ENCODE measurements at places on chromosomes 1 and 21.

GRCh38 chr1:220339581-220339980, 67.3 kb upstream of the RAB3GAP2 start:
- no peak for DNase-seq

DNA sequence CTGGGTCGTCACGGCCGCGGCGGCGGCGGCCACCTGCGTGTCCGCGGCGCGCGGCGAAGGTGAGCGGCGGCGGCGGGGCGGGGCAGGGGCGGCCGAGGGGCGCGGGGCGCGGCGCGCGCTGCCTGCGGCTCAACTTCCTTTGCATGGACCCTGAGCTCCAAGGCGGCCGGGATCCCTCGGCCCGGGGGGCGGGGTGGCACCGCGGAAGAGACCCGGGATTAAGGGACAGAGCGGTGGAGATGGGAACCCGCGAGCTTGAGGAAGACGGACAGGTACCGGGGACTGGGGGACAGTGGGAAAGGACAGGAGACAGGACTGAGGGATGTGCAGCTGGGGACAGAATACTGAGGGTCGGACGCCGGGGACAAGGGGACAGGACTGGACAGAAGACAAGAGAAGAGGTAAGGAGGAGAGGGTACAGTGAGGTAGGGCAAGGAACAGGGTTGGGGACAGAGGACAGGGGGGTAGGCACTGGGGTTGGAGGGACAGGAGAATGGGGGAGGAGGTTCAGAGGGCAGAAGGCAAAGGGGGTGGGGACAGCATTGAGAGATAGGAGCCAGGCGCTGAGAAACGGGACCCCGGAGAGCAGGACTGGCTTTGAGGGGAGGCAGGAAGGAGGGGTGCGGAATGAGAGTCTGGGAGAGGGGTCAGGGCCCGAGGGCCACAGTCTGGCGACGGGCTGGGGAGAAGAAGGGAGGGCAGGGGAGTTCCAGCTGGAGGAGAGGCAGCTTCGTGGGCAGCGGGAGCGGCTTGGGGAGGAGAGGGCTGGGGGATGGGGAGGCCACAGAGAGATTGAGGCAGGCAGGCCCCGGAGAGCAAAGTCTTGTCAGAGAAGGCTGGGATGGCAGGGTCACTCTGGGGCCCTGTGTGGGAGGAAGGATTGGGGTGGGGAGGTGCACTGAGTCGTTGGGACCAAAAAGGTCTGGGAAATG, 648 bp downstream of the EPHA8 start:
- no peak for DNase-seq

DNA sequence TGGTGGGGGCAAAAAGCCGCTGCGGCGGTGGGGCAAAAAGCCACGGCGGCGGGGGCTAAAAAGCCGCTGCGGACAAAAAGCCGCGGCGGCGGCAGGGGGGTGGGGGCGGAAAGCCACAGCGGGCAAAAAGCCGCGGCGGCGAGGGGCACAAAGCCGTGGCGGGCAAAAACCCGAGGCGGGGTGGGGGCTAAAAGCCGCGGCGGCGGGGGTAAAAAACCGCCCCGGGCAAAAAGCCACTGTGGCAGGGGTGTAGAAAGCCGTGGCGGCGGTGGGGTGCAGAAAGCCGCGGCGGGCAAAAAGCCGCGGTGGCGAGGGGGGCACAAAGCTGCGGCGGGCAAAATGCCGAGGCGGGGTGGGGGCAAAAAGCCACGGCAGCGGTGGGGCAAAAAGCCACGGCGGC, 3901.8 kb downstream of the SRGAP2C start:
- no peak for DNase-seq

GRCh38 chr1:16376971-16377370, 9.9 kb downstream of the SZRD1 start:
- DNase-seq = no peak

DNA sequence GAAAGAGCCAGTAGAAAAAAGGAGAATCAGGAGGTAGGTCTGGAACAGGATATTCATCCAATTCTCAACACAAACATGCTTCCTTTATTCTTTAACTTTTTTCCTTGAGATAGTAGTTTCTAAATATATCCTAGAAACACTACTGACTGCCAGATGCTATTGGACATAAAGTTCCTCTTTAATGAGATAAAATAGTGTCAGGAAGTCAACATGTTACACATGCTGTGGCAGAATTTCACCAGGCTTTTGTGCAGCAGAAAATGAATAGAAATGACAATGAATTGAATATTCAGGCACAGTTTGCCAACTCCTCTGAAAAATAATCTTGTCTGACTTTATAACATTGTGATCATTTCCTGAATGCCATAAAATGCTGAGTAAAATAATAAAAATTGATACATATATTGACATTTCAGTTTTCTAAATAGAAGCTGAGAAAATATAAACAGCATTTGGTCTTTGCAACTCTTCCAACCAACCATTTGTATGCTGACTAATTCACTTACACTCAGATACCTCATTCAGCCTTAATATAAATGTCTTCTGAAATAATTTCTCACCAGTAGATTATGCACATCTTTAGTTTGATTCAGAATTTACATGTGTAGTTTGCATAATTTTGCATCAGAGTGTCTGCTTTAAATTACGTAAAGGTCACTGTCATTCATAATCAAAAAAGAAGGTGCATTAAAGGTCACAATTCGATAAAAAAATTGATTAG, 486.1 kb upstream of the ADGRL2 start:
- DNase-seq = no peak

DNA sequence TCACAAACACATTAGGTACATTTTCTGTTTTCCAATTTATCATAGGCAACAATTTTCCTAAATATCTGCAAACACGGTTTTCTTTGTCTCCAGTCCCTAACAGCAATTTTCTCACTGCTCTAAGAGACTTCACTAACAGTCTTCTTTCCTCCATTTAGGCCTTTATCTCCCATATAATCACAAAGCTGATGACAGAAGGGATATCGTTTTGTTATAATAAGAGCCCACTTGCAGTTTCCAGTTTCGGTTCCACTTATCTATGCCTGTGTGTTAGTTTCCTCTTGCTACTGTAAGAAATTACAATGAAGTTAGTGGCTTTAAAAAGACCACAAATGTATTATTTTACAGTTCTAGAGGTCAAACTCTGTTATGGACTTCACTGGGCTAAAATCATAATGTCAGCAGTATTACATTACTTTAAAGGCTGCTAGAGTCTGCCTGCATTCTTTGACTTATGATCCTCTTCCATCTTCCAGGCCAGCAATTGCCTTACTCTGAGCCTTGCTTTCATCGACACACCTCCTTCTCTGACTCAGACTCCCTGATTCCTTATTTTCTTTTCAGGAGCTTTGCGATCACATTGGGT, 549.3 kb downstream of the NCAM2 start:
- no peak for DNase-seq

GRCh38 chr21:32779983-32780382, 8.4 kb upstream of the PAXBP1 start:
- DNase-seq = no peak

GRCh38 chr21:45404730-45405270, at the start of gene COL18A1:
TSS of gene COL18A1 (plus strand) at chr21:45405165. CDS start at chr21:45405231, 66 bp downstream.
- no peak for DNase-seq

- no peak for DNase-seq
These were observed 250 bp downstream of the F5 start for GRCh38 chr1:169586067-169586394.

GRCh38 chr1:53484705-53485477, 25.7 kb downstream of the DMRTB1 start:
- DNase-seq = no peak

- no peak for DNase-seq
These were observed 9.1 kb downstream of the SH3GLB1 start for GRCh38 chr1:86713477-86713876.

GRCh38 chr1:93516164-93516563, 68.2 kb downstream of the FNBP1L start:
- no peak for DNase-seq

DNA sequence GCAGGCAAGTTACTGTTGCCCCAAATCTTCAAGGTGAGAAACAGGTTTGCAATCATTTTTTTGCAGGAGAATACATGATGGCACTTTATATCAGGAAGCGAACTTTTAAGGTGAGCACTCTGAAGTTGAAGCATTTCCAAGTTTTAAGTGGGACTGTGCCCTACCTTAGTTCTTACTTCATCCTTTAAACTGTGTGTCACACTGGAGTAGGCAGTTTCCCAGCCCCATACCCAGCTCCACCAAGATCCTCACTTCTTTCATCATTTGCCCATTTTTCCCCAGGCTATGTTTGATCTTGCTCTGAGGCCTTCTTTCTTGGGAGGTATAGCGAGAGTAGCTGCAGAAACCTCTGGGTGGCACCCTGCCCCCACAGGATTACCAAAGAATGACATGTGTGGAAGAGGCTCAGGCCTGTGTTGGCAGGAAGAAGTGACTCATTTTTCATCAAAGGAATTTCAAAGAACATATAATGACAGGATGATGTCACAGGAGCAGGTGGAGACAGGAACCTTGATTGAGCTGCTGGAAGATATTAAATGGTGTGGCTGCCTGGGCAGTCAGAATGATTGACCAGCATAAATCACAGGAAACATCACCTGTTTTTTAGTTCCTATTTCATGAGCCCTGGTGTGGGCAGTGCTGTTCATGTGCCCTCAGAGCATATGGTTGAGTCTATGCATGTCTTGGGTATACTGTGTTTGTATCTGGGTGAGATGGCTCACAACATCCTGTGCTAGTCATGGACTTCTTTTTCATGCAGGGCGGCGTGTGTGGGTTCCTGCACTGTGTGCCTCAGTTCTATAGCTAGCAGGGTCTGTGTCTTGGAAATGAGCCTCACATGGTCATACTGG, 20.8 kb upstream of the MACF1 start:
- DNase-seq = peak; percentile 95

- no peak for DNase-seq
These were observed 16.7 kb downstream of the TIPRL start for GRCh38 chr1:168195199-168196135.

- no peak for DNase-seq
These were observed 440.1 kb downstream of the NUF2 start for GRCh38 chr1:163761898-163762297.

DNA sequence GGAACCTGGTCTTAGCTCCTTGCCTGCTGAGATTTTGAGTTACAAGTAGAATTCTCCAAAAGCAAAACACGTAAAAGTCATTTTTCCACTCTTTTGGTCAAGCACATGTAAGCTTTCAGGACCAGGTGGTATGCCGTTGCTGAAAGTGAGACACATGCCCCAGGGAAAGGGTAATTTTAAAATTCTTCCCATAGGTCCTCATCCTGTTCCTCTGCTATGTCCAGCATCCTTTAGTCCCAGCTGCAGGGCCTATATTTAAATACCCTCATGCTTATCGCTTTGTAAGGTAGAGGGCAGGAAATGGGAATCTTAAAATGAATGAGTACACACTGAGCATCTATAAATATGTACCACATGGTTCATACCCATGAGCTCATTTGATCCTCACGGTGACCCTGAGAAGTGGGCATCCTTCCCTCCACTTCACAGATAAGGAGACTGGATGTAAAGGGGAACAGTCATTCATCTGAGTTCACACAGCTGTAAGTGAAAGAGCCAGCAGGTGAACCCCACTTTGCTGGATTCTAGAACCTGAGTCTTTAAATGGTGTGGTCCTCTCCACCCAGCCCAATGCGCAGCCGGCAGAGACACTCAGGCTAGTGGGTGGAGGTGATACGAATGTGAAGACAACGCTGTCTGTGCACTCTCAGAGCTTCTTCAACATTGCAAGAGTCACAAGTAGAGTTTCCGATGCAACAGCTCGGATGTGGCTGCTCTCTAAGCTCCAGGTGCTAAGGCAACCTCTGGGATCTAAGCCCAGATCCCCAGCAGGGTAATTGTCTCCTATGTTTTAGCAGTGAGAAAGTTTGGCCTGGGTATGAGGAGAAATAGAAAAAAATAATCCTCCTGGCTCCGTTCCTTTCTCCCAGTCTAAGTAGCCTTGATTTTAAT, 163.5 kb downstream of the PLXNA2 start:
- DNase-seq = no peak

DNA sequence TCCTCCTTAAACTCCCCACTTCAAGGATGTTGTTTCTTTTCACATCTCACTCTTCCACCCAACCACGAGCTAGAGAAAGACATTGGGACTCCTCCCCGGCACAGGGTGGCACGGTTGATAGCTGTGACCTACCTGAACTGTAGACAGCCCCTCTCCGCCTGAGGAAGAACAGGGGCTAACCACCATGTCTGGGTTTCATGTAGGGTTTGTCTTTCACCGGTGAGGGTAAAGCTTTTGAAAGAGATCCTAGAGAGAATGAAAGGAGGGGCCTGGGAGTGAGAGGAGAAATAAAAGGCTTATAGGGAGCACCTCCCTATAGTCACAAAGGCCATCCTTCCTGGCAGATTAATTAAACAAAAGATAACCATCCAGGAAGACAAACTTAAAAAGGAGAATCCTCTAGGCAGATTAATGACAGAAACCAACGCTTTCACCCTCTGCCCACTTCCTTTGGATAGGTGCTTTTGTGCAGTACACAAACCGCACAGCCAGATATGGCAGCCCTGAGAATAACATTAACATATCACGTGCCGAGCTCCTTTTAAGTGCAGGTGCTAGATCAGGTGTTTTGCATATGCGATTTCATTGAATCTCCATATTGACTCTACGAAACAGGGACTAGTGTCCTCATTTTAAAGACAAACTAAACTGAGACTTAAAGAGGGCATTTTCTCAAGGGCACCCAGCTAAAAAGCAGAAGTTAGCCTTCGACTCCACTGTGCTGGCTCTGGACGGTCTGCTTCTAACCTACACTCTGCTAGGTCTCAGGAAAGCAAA, 178.1 kb upstream of the RUNX1 start:
- no peak for DNase-seq
